Activated CD8-positive, alpha-beta memory T cell treated with anti-CD3 and anti-CD28 coated beads, Interleukin-2, amount 50 U/mL, for 48 hours (primary cell): ENCODE measurements at places on chromosomes 12 and 14.

DNA sequence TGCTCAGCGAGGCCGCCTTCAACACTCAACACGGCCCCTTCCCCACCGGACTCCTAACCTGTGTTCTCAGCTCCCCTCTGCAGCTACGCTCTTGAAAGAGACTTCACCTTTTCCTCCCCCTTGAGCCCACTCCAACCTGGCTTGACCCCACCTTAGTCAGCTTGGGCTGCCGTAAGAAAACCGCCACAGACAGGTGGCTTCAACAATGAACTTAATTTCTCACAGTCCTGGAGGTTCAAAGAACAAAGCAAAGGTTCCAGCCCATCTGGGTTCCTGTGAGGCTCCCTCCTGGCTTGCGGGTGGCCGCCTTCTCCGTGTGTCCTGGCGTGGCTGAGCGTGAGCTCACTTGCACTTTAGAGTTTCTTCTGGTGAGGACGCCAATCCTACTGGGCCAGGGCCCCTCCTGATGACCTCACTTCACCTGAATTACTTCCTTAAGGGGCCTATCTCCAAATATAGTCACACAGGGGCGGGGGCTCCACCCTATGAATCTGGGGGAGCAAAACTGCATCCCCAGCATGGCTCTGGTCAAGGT lies 138.8 kb downstream of the CALM1 start:
- no peak for DNase-seq

GRCh38 chr12:96814200-96814599 lies 92.9 kb upstream of the NEDD1 start:
- DNase-seq, result no peak

GRCh38 chr12:47967461-47968321 lies 4.3 kb downstream of the TMEM106C start:
- no peak for DNase-seq

DNA sequence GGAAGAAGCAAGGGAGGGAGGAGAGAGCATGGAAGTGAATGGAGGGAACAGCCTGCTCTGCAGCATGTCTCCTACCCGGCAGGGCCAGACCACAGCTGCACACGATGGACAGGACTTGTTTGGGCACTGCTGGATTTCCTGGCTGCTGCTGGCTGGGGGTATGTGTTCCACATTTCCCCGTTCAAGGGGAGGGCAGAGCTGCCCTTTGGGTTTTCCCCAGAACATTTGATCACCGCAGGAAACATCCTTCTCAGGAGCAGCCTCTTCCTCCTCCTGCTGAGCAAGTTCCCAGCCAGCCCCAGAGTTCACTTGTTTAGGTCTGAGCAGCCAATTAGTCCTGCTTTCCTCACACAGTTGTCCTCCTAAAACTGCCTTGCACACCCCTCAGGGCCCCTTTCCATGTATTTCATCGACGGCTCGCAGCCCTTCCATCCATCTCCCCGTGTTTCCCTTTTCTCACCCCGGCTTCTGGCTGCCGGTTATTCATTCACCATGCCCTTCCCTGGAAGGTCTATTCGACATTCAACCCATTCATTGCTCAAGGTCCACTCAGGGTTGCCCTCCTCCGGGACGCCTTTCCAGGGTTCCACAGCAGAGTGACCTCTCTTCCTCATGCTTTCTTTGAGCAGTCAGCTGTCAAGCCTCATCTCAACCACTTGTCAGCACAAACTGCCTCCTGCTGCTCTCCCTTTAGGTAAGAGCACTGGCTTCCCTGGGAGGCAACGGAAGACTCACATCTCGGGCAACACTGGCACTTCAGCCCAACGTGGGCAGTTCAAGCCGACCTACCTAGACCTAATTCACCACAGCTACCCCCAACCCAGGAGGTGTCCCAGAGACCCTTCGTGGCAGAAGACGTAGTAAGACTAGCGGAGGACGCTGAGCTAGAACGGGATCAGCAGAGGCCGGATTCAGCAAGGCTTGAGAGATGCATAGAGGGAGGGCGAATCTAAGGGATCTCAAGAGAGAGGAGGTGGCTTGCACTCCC lies 20.1 kb upstream of the ANO2 start:
- no peak for DNase-seq

- DNase-seq, result no peak
These were observed 17.4 kb downstream of the CEP170B start for GRCh38 chr14:104882325-104882973.

DNA sequence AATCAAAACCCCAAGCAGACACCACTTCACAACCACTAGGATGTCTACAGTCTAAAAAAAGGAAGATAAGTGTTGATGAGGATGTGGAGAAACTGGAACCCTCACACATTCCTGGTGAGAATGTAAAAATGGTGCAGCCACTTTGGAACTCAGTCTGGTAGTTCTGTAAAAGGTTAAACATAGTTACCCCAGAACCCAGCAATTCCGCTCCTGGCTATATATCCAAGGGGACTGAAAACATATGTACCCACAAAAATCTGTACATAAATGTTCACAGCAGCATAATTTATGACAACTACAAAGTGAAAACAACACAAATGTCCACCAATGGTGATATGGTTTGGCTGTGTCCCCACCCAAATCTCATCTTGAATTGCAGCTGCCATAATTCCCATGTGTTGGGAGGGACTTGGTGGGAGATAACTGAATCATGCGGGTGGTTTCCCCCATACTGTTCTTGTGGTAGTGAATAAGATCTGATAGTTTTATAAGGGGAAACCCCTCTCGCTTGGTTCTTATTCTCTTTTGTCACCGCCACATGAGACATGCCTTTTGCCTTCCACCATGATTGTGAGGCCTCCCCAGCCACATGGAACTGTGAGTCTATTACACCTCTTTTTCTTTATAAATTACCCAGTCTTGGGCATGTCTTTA lies 46.8 kb downstream of the PRKAB1 start:
- DNase-seq, result no peak

DNA sequence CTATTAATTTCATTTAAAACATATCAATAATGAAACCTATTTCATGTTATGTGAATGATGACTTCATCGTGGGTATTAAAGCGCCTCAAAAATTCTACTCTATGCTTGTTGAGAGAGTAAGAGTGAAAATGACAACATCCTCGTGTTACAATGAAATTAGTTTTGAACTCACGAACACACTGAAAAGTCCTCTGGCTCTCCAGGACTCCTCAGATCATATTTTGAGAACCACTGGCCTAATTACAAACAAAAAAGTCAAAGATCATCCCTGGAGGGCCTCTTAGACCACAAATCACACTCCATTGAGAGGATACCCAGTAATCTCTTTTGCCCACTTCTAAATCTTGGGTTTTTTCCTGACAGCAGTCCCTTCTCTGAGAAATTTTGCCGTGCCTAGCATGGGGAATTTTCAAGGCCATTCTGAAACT lies 19.1 kb downstream of the DAAM1 start:
- no peak for DNase-seq

DNA sequence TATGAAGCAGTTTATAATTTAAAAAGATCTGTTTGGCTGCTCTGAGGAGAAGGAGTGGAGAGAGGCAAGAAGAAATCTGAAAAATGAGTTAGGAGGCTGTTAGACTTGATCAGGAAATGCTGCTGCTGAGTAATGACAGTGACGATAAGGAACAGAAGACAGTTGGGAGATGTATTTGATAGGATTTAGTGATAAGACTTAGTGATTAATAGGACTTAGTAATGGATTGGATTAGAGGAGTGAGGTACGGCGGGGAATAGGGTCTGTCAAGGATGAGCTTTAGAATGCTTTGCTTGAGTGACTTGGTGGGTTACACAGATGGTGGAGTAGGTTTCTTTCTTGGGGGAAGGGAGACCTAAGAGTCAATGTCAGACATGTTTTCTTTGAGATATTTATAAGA lies 31.7 kb downstream of the UNC79 start:
- DNase-seq, result no peak

DNA sequence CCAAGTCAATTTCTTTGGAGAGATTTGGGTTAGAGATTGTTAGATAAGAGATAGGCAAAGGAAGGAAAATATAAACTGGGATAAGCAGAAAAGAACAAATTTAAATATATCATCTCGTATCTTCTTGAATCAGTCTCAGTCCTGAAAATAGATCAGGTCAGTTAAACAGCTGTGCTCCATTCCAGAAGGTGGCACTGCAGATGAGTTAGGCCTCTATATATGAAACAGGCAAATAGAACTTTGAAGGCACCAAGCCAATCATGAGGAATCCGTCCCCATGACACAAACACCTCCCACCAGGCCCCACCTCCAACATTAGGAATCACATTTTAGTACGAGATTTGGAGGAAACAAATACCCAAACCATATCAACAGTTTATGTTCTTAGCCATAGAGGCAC lies 605.5 kb upstream of the USP15 start:
- DNase-seq, result no peak

DNA sequence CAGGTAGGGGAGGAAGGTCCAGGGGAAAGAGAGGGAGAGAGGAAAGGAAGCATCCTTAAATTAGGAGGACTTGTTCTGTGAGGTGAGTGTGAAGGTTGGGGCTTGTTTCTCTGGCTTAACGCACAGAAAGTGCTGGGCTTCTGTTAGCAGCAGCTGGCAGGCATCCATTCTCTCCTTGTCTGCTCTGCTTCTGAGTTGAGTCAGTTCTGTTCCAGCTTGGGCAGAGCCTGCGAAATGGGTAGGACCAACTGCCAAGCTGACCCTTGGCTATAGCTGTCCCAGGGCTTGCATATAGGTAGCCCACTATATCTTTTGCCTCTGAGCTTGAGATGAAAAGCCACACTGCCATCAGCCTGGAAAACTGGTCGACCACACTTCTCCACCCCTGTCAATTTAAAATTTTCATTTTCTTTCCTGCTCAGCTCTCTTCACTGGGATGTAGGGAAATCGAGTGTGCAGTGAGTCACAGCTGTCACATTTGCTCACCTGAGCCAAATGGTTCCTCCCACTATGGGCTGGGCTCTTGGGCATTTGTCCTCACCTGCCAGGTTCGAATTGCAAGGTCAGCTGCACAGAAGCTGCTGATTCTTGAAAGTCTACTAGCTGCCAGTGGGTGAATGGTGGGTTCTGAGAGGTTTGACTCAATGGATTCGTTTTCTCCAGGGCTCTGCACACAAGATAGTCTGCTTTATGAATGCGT lies 256.4 kb upstream of the PWP1 start:
- no peak for DNase-seq

DNA sequence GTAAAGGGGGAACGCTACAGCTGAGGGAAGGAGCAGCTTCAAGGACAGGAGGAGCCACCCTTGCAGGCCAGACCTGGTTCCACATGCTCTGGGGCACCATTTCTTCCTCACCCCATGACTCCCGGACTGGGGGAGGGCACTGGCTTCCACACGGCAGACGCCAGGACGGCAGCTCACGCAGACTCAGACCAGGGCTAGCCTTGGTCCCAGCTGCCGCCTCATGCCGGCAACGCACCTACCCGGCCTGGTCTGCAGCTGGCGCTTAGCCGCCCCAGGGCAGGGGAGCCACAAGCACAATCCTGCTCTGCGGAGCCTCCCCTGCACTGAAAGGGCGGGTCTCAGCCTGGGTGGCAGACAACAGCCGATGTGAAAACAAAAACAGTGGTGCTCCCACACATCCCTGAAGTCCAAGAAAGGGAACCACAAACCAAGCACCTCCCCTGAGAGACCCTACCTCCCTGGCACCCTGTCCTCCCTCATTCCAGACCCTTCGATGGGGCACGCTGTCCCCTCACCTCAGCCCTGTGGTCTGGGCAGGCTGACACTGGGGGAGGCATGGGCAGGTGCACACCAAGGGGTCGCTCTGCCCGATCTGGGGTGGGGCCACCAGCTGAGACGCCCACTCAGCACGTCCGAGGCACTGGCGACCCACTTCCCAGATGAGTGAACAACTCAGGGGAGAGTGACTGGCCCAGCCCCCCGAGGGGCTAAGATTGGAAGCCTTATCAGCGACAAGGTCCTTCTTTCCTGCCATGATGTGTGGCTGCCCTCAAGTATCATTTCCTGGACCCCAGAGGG lies 65.0 kb downstream of the CHGA start:
- no peak for DNase-seq

DNA sequence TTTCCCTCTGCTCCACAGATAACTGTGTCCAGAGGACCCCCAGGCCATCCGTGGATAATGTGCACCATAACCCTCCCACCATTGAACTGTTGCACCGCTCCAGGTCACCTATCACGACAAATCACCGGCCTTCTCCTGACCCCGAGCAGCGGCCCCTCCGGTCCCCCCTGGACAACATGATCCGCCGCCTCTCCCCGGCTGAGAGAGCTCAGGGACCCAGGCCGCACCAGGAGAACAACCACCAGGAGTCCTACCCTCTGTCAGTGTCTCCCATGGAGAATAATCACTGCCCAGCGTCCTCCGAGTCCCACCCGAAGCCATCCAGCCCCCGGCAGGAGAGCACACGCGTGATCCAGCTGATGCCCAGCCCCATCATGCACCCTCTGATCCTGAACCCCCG lies 201.3 kb upstream of the BCL2L14 start:
- DNase-seq, result no peak

DNA sequence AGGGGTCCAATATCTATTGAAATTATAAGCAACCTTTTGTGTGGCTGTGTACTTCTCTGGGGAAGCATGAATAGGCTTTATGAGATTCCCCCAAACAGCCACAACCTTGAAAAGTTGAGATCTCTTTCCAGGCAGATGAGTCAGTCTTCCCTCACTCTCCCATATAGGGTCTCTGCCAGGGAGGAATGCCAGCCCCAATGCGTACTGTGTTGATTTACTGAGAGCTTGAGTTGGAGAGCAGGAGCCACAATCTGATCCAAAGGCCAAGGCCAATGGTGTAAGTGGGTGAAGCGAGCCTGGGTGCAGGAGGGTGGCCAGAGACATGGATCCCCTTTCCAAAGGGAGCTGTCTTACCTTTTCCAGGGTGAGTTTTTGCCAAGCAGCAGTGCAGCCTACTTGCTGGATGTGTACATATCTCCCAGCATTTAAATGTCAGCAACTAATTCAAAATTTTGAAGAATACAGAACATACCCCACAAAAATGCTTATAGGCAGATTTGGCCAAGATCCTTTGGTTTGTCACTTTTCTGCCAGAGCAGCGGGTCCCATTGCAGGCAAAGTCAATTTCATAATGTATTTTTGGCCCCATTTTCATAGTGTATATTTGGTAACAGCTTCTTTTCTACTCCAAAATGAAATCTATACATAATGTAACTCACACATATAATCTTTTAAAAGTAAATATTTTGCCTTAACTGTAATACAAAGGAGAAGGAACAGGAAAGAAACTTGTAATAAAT lies 88.2 kb downstream of the TBC1D30 start:
- no peak for DNase-seq

- no peak for DNase-seq
These were observed 99.6 kb downstream of the DYRK2 start for GRCh38 chr12:67747869-67748742.

- DNase-seq, result no peak
These were observed 6.8 kb upstream of the KRT80 start for GRCh38 chr12:52198454-52199215.

DNA sequence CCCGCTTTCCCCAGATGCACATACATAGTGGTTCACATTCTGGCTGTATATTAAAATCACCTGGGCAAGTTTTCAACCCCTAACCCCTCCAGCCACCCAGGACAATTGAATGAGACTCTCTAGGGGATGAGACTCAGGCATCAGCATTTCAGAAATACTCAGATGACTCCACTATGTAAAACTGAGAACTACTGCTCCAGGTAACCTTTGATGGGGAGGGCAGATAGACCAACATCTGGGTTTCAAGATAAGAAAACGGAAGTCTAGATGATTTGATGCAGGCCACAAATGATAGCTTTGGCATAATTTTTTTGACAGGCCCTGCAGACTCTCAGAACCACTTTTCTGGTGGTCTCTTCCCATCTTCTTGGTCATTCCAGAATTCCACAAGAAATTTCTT lies 341.1 kb downstream of the EMP1 start:
- no peak for DNase-seq
